Mesothelial cell of epicardium (in vitro differentiated cells): ENCODE measurements at places on chromosomes 7 and 10. TPM values are rescaled to one million over a fixed set of nuclear protein-coding genes. Genes with fewer than 3 reads are reported as not detected.

- peaks cover 30% of the 10 kb centered on the region for H3K36me3 ChIP-seq
- no peak overlapping the region for H3K4me3 ChIP-seq
- H3K27me3 ChIP-seq, result no peaks in the 10 kb centered on the region
- peak overlapping the region; percentile 88 for H3K27ac ChIP-seq
Observed at GRCh38 chr10:121524157-121524817, 74.0 kb downstream of the FGFR2 start.

- no peaks in the 10 kb centered on the region for H3K4me1 ChIP-seq
- peaks cover 51% of the 10 kb centered on the region for H3K36me3 ChIP-seq
- H3K4me3 ChIP-seq, result no peak overlapping the region
- no peak overlapping the region for H3K27ac ChIP-seq
Observed at GRCh38 chr7:30434140-30434799, 44.3 kb downstream of the NOD1 start.

DNA sequence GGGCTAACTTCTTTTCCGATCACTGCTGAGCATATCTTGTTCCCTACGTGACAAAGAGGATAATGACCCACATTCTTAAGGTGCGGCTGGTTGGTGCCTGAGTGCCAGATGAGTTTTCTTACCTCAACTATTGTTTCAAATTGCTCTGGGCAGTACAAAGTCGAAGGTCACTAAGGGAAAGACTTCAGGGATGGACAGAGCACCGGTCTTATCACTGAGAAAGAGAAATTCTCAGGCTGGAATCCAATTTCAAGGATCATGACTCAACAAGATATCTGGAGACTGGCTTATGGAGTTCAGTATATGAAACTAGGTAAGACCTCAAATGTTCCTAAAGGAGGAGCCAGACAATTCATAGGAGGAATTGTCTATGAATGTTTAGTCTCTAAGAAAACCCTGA lies 780.3 kb downstream of the SUGCT start:
- no peaks in the 10 kb centered on the region for H3K27me3 ChIP-seq
- H3K4me3 ChIP-seq, result no peak overlapping the region
- H3K36me3 ChIP-seq, result no peaks in the 10 kb centered on the region

- no peak overlapping the region for H3K4me3 ChIP-seq
- no peaks in the 10 kb centered on the region for H3K36me3 ChIP-seq
- no peak for DNase-seq
- peaks cover 39% of the 10 kb centered on the region for H3K27me3 ChIP-seq
Observed at GRCh38 chr10:131890276-131891195, 10.3 kb upstream of the PPP2R2D start.

GRCh38 chr7:98193474-98194180 lies 17.6 kb upstream of the BHLHA15 start:
- no peak for DNase-seq
- no peak overlapping the region for H3K4me3 ChIP-seq
- no peaks in the 10 kb centered on the region for H3K4me1 ChIP-seq
- H3K36me3 ChIP-seq, result peaks cover 45% of the 10 kb centered on the region
- H3K27me3 ChIP-seq, result no peaks in the 10 kb centered on the region

DNA sequence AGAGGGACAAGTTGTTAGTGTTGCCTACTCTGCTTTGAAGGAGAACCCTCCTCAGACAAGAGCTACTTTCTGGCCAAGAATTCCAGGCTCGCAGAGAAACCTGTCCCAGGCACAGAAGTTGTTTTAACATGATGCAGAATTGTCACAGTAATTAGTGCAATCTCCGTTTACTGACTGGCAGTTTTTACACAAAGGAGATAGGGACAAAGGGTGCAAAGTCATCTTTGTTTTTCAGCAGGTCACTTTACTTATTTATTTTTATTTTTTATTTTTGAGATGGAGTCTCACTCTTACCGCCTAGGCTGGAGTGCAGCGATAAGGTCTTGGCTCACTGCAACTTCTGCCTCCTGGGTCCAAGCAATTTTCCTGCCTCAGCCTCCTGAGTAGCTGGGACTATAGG lies 12.3 kb downstream of the TCF7L2 start:
- no peaks in the 10 kb centered on the region for H3K27me3 ChIP-seq
- peaks cover 14% of the 10 kb centered on the region for H3K36me3 ChIP-seq
- no peak overlapping the region for H3K4me3 ChIP-seq
- peak overlapping the region; percentile 60 for H3K27ac ChIP-seq
- DNase-seq, result no peak

DNA sequence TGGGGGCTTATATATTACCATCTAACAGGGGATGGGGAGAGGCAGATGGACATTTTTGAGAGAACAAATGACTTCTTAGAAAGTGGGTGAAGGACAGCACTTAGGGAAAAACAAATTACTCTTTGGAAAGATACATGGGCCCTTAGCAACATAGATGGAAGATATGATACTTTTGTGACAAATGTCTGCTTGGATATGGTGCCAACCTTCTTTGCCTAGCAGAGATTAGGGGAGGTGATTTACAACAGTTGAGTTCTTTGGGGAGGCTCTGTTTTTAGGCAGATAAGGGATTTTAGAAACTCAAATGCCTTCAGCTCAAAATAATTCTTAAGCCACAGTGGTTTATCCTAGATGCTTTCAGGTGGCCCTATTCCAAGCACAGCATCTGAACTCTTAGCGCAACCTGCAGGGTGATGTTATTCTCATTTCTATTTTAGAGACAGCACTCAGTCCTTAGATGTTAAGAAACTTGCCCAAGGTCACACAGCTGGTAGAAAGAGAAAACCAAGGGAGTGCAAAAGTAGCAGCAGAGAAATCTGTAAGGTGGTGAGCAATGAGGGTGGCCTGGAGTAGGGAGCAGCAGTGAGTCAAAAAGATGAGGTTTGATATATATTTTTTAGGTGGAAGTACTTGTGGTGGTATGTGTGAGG lies 75.1 kb upstream of the KMT2E start:
- no peaks in the 10 kb centered on the region for H3K27me3 ChIP-seq
- no peak overlapping the region for H3K4me3 ChIP-seq
- no peak for DNase-seq

DNA sequence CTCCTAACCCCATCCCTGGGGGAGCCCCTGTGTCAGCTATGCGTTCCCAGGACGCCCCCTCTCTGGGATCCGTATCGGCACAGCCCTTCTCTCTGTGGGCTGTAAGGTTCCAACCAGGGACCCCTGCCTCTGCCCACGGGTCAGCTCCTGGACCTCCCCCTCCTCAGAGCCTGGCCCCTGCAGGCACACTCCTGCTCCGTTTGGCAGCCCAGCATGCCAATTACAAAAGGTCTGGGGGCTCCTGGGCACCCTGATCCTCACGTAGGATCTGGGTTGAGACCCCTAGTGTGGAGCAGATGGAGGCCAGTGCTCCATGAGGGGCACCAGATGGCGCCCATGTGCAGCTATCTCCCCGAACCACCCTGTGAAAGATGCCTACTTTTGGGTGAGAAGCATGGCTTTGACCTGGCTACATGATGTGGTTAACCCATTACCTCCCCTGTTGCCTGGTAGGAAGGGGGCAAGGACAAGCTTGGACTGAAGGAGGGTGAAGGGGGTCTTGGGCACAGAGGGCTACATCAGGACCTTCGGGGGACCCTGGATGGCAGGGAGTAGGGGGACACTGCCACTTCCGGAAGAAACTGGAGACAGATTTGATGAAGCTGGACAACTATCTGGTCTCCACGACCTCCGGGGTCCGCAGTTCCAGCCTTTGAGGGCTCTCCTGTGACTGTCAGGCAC lies 9.0 kb downstream of the TACR2 start:
- no peak for DNase-seq
- H3K4me1 ChIP-seq, result peaks cover 22% of the 10 kb centered on the region

DNA sequence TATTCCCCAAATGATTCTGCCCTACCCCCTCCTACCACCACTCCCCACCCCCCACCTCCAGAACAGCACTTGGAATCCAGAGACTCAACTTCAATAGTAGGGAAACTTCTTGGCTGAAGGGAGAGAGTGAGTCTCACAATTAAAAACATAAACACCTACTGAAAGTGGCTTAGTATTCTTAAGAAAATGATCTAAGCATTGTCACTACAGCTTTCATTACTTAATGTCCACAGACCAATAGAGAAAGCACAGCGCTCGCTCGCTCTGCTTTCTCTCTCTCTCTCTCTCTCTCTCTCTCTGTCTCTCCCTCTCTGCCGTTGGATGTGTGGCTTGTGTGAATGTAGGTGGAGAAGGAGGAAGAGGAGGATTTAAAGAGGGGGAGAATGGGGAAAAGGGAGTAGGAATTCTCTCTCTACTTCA lies 1.5 kb upstream of the SEMA3A start:
- peak overlapping the region; percentile 97 for H3K27ac ChIP-seq
- DNase-seq, result no peak
- peak overlapping the region; percentile 93 for H3K4me3 ChIP-seq
- H3K4me1 ChIP-seq, result peaks cover 37% of the 10 kb centered on the region
- no peaks in the 10 kb centered on the region for H3K36me3 ChIP-seq
- H3K27me3 ChIP-seq, result no peaks in the 10 kb centered on the region

- no peak for DNase-seq
- H3K4me3 ChIP-seq, result no peak overlapping the region
- no peaks in the 10 kb centered on the region for H3K27me3 ChIP-seq
- no peaks in the 10 kb centered on the region for H3K36me3 ChIP-seq
- H3K4me1 ChIP-seq, result no peaks in the 10 kb centered on the region
- H3K27ac ChIP-seq, result no peak overlapping the region
Observed at GRCh38 chr7:29132980-29133379, 13.4 kb downstream of the CPVL start.

DNA sequence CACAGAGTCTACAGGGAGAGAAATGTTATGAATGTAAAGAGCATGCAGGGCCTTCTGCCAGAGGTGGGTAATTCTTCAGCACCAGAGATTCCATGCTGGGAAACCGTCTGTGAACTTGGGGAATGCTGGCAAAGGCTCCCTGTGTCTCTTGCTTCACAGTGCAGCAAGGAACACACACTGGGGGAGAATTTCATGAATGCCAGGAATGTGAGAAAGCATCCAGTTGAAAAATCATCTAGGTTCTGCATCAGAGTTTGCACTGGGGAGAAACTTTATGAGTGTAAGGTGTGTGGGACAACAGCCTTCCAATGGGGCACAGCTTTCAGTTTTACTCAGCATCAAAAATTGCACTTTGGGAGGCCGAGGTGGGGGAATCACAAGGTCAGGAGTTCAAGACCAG lies 224.3 kb upstream of the IGFBP3 start:
- H3K27me3 ChIP-seq, result no peaks in the 10 kb centered on the region
- no peak overlapping the region for H3K4me3 ChIP-seq
- peak overlapping the region; percentile 93 for H3K27ac ChIP-seq
- peaks cover 29% of the 10 kb centered on the region for H3K4me1 ChIP-seq
- DNase-seq, result no peak
- H3K36me3 ChIP-seq, result no peaks in the 10 kb centered on the region

DNA sequence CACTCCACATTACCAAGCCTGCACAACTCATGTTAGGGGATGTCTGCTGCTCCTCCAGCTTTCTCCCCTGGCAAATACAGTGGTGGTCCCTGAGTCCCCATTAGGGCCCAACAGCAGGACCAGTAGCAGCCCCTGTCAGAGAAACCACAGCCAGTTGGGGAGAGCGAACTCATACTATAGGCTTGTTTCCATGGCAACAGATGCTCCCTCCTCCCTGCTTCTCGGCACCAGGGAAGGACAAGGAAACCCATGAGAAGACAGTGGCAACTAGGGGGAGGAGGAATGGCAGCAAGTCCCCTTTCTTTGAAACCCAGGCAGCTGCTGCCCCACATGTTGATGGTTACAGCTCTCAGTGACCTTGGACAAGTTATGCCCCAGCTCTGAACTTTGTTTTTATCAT lies 326.4 kb downstream of the KCNMA1 start:
- peaks cover 19% of the 10 kb centered on the region for H3K4me1 ChIP-seq
- H3K4me3 ChIP-seq, result no peak overlapping the region
- H3K27me3 ChIP-seq, result no peaks in the 10 kb centered on the region
- H3K27ac ChIP-seq, result no peak overlapping the region
- DNase-seq, result no peak
- H3K36me3 ChIP-seq, result no peaks in the 10 kb centered on the region

DNA sequence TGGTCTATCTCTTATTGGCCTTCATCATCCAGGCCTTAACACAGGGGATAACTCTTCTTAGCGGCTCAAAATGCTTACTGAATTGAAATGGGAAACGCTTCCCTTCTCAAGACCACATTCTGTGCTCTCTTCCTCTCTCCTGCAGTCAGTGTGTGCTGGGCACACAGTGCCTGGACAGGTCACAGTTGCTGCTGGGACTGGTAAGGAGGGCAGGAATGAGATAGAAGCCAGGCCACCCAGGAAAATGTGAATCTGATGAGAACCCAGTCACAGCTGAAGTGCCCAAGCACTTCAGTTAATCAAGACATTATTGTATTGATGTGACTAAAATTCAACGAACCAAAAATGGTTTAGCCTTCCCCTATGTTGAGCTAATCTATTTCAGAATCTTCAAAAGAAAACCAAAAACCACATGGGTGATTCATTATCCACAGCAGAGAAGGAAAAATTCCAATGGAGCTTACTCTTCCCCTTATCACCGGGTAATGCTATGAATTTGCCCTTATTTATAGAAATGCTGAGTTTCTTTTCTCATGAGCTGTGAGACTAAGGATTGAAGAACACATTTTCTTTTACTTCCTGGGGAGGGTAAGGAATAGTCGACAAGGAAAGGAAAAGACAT lies 41.2 kb upstream of the PLPP4 start:
- no peak overlapping the region for H3K27ac ChIP-seq
- H3K4me1 ChIP-seq, result no peaks in the 10 kb centered on the region
- H3K4me3 ChIP-seq, result no peak overlapping the region
- no peak for DNase-seq
- H3K36me3 ChIP-seq, result no peaks in the 10 kb centered on the region
- H3K27me3 ChIP-seq, result peaks cover 16% of the 10 kb centered on the region

DNA sequence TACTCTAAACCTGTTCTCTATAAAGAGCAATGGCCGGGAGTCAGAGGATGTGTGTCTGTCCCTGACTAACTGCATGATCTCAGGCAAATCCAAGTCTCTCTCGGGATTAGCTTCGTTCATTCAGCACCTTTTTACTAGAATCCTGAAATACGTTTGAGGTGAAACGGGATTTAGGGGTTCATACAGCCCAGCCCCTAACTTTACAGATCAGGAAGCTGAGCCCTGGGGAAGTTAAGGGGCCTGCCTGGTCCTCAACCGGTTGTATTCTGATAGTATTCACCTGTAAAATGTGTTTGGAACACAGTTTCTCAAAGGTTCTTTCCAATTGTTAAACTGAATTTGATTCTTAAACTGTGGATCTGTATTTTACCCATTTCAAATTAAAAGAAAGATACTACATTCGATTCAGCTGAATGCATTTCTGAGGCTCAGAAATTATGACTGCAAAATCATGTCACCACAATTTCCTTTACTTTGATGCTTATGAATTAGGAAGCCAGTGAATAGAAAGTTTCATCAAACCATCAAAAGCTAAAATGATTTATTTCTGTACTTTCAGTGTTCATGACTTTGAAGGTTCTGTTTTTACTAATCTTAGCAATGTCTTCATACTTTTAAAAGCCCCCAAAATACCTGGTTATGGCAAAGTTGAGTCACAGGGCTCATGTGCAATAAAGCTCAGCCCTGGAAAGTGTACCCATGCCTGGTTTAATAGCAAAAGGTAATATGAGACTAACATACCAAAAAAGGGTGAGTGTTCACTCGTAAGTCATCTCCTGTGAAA lies 28.9 kb upstream of the EZH2 start:
- H3K4me3 ChIP-seq, result no peak overlapping the region
- H3K27me3 ChIP-seq, result peaks cover 26% of the 10 kb centered on the region
- H3K27ac ChIP-seq, result no peak overlapping the region

CLEC2L gene
- 0.33 to 0.54 TPM (median 0.38 TPM) in 3 replicates for total RNA-seq

RPEL1 gene
- not detected in 3 replicates for total RNA-seq

OR9A2 gene
- total RNA-seq, result 0.29 to 0.42 TPM (median 0.33 TPM) in 3 replicates

ACTL6B gene
- not detected in 3 replicates for total RNA-seq

CDNF gene
- 1.7 to 2.3 TPM (median 2.2 TPM) in 3 replicates for total RNA-seq

HOXA9 gene
- total RNA-seq, result 10.8 to 14.5 TPM (median 13.2 TPM) in 3 replicates

FXYD4 gene
- not detected in 3 replicates for total RNA-seq
